ENCODE measurements at places on chromosomes 5 and 9.

DNA sequence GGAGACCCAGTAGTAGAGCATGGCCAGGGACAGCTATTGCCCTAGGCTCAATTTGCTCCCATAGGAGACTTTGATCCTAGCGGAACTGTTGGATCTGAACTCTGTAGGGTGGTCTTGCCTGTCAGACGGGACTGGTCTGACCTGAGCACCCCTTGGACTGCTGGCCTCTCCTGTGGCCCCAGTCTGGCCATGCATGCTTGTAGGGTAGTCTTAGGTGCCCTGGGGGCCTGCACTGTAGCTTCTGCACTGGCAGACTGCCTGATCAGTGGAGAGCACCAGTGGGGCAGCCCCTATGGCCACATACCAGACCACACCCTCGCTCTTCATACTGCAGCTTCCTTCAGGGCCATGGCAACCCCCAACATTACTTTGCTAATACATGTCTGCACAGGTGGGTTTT lies 396.1 kb upstream of the GRAMD2B start:
- DNase-seq, result no peak

GRCh38 chr9:92983984-92984589 lies 36.8 kb downstream of the FGD3 start:
- DNase-seq, result peak; percentile 28

GRCh38 chr9:127165116-127165515 lies 42.7 kb upstream of the ANGPTL2 start:
- no peak for DNase-seq

- DNase-seq, result no peak
Observed at GRCh38 chr5:23025629-23026233, 172.6 kb upstream of the CDH12 start.

DNA sequence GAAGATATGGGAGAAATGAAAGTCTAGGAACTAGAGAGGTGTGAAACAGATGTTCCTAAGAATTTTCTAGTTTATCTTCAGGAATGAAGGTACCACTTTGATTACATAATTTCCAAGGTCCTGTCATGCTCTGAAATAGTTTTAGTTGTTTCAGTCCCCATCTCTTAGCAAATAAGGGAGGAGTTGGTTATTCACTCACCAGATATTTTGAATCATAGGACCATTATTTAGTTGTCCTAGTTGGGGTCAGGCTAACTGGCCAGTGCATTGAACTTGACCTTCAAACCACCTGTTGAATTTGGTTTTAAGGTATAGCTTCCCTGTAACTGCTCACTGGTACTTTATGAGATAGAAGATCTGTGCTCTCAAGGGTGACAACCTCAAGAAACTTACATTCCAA lies 53.9 kb upstream of the TNFAIP8 start:
- no peak for DNase-seq

DNA sequence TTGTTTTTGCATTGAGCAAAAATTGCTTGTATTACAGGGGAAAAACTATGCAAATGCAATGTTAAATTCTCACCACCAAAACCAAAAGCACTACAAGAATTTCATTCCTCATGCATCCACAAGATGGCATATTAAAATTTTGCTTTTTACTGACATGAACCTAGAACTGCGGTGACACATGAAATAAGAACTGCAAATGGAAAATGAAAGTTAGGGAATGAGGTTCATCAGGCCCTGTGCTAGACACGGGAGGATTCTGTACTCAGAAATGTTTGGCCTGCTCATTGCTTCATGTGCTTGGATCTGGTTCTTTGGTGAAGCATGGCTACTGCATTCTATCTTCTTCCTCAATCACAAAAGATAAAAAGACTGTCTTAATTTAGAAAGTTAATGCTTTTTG lies 9.1 kb upstream of the RFK start:
- peak; percentile 53 for DNase-seq

- no peak for DNase-seq
Observed at GRCh38 chr9:120882935-120883607, 6.1 kb upstream of the PHF19 start.

GRCh38 chr5:172264815-172265395 lies 18.7 kb downstream of the UBTD2 start:
- DNase-seq, result no peak

- DNase-seq, result no peak
Observed at GRCh38 chr5:18299166-18299565, 664.9 kb downstream of the TAF11L14 start.

Data from eye (tissue), 1 donor.